ENCODE measurements at places on chromosomes 16 and 17.

- no peak for DNase-seq
Observed at GRCh38 chr17:10610884-10611283, 46.2 kb downstream of the MYH3 start.

DNA sequence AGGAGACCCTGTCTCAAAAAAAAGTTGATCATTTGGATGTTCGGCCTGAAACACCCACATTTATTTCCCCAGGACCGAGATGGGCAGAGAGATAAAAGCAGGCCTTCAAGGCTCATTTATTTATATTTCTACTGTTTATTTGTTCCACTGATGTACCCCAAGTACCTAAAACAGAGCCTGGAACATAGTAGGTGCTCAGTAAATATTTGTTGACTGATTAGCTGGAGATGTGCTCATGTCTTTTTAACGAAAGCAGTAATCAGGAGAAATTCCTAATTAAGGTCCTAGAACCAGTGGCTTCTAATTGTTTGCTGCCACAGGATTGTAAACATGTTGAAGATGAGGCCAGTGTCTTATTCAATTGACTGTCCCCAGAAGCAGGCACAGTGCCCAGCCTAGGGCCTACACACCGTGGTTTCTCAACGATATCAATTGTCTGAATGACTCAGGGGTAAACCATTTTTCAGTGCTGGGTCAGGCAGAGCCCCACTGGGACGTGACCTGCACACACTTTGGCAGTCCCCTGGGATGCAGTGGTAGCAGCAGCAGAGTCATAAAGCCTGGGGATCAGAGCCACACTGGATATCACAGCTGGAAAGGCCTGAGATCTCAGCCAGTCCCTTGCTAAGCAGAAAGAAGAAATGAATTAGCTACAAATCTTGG lies 34.8 kb downstream of the SOST start:
- no peak for DNase-seq

GRCh38 chr17:77425791-77426641 lies 285.2 kb downstream of the SEC14L1 start:
- DNase-seq: no peak

DNA sequence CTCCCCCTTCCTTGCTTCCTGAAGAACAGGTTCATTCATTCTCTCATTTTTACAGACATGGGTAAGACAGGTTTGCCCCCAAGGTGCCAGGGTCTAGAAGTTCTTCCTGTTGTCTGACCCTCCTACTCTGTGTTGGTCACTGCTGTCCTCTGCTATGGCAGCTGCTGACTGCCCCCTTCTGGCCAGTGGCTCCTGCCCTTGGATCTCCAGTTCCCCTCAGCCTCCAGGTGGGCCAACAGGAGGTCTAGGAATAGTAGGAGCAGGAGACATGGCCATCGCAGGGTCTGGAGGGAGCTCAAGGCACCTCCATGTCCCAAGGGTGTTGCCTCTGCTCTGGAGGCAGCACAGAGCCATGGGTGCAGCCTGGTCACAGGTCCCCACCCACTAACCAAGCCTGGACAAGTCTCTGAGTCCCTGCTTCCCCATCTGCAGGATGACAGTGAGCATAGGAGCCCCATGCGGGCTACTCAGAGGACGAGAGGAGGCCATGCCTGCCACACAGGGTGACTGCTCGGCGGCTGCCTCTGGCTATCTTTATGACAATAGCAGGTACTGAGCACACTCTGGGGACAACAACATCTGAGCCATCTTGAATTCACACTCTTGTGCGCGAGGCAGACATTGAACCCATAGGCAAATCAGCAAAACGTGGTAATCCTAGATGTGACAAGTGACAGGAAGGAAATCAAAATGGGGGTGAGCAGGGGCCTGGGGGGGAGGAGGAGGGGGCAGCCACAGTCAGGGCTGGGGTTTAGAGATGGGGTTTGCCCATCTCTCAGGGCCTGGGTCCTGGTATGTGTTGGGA lies 27.0 kb upstream of the NXPH3 start:
- no peak for DNase-seq

- no peak for DNase-seq
Observed at GRCh38 chr16:77579351-77579891, 142.9 kb upstream of the NUDT7 start.

DNA sequence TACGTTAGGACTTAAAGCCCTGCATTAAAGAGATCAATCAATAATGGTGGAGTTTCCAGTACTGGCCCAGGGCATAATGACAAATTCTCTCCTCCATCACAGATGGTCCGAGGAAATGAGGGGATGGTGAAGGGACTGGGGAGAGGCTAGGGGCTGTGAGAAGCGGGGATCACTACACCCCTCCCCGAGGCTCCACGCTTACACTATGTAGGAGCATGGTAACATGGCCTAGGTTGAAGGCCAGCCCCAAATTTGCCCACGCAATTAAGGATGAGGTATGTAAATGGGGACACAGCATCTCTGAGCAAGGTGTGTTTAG lies 8.0 kb upstream of the AKTIP start:
- no peak for DNase-seq

GRCh38 chr16:3321816-3322215 lies 16.5 kb downstream of the ZNF75A start:
- DNase-seq: no peak

DNA sequence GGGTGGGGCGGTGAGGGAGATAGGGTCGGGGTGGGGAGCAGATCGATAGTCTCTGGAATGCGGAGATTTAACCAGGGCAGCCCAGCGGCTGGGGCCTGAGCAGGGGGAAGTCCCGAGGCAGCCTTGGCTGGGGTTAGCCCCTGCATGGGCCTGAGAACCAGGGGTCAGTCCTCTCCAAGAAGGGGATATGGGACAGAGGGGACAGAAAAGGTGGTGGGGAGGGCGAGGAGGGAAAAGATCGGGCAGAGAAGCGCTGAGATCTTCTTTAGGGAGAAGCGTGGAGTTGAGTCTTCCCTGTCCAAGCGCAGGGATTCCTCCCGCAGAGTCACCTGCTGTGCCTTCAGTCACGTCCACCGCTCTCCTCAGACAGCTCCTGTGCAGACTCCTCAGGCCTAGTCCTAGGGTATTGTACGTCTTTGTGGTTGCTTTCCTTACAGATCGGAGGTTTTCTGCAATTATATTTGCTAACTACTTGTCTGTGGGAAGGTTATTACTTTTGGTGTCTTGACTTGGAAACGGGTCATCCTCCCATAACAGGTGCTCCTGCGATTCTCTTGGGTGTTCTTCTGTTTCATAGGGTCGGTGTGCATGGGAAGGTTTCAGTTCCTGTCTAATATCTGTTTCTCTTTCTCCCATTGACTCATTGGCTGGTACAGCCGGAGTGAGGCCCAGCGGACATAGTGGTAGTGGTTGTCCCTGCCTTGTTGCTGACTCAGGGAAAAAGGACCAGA lies 952 bp downstream of the CD300A start:
- DNase-seq: no peak

- DNase-seq: no peak
Observed at GRCh38 chr17:71052971-71053370, 883.6 kb downstream of the KCNJ2 start.

DNA sequence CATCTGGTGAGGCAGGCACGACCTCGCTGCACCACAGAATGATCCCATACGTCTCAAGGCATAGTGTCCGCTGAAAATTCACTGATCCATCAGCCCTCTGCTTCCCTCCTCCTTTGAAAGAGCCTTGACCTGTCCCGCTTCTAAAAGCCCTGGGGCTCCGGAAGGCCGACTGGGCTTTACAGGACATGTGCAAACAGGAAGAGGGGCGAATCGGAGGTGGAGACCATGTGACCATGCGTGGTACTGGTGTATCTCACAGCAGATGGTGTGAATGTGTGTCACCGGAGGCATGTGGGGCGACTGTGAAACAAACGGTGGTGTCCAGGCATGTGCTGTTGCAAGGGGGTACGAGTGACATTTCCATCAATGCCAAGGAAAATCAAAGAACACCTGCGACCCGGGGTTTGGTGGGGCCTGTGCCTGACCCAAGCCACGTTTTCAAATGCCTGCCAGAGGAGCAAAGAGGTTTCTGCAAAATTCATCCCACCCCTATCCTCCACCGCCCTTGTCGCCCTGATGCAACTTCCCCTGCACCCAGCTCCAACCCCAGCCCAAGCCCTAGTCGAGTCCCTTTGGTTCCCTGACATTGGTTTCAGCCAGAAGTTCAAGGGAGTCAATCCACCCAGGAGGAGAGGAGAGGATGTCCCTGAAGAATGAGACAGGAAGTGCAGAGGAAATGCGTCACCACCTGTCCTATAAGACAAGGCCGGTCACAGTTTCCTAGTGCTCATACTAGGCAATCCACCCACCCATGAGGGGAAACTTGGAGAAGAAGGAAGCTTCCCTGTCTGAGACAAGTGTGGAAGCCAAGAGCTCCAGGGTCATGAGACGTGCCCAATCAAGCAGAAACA lies 5.9 kb upstream of the KCNJ18 start:
- no peak for DNase-seq

DNA sequence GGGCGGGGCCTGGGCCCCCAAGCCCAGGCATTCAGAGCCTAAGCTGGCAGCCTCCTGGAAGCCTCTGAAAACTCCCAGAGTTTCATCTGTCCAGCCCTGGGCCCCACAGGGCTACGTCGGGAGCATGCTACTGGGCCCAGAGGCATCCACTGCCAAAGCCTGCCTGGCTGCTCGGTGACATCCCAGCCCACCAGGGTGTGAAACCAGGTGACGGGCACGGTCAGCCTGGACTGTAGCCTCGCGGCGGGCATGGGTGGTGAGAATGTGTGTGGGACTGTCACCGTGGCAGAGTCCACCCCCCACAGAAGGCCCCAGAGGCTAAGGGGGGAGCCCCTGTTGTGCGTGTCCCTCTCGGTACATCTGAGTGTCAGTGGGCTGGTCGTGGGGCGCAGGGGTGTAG lies 25.6 kb upstream of the AATK start:
- no peak for DNase-seq

DNA sequence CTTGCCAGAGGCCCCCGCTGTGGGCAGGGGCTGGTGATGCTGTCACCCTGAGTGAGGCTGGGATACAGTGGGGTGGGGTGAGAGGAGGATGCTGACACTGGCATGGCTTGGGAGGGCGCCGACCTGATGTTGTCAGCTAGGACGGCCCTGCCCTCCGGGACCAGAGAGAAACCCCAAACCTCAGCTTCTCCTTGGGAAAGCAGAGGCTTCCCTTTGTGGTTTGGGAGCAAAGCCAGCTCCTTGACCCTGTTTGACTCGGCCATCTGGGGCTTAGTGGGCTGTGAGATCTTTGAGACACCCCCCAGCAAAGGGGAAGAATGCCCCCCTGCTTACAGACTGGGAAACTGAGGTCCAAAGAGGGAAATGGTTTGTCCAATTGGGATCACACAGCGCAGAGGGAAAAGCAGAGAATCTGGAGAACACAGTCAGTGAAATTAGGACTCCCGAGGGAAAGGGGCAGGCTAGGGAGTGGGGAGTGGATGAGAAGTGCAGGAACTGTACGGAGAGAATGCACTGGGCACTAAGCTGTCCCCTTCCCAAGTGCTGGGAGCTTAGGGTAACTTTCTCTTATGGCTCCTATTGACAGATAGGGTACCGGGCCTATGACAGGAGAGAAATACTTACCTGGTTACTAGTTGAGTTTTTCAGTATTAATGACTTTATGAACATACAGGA lies 40.7 kb upstream of the DLX4 start:
- DNase-seq: no peak

- DNase-seq: no peak
Observed at GRCh38 chr17:51014129-51014528, 106.5 kb downstream of the SPAG9 start.

GRCh38 chr16:67885545-67885944 lies 860 bp downstream of the NRN1L start:
- DNase-seq: no peak

GRCh38 chr17:37050920-37051319 lies 102.2 kb downstream of the AATF start:
- no peak for DNase-seq

DNA sequence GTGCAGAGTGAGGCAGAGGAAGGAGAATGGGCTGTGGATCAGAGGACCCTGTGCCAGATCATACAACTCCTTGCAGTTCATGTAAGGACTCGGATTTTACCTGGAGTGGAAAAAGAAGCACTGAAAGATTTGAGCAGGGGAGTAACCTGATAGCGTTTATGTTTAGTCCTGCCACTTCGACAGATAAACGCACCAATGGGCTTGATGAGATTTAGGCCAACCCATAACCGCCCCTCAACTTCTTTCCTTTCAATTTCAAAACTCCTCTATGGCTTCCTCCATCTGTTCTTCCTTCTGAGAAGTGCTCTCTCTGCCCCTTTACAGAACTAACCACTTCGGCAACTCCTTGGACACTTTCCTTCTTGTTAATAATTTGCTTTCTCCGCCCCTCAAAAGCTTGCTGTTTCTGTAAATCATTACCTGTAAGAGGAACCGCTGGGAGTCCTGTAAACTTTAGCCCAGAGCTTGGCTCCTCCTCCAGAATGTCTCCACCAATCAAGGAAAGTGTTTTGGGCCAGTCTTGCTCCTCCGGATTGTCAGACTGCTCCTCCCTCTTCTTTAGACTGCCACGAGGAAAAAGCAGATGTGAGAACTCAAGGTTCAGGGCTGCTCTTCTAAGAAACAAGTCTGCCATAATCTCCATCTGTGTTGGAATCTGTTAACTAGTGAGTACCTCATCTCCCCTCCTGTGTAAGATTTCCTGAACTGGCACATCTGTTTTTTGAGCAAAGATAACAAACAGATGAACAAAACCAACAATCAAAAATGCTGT lies at the start of gene ACSM3:
Gene ACSM3, plus strand, starts transcription at position 554 of the 772 bp plus-strand sequence. CDS start 6,021 bp downstream, outside the sequence.
- peak; percentile 80 for DNase-seq

DNA sequence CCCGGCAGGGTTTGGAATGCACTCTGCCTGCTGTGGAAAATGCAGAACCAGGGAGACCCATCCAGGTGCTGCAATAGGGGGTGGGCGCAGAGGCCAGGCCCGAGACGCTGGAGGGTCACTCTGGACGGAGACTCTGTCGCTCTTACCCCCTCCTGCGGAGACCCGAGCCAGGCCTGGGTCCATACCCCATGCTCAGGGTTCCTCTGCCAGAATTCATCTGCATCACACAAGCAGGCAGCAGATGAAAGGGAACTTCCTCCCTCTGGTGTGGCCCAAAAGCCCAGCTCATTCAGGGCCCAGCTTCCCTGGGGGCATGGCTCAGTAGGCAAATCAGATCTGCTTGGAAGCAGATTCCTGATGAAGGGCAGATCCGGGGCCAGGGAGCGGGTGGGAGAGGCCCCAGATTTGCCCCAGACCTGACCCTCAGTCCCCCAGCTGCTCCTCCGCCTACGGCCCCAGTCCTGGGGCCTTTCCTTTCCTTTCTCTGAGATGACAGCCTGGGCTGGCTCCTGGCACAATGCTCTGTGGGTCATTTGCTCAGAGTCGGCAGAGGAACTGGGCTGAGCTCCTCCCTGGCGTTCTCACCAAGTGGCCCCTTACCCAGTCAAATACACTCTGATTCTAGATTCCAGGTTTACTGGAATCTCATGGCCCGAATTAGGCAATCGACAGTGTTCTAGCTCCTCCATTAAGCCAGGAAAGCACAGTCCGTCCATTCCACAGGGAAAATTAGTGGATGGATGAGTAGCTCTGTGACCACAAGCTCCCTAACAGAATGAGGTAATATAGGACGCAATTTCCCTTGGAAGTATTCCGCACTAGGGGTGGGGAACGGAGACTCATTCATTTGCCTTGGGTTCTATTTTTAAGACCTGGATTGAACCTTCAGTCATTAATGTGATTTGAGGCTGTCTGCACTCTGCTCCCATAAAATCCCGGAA lies 19.1 kb upstream of the RASD1 start:
- DNase-seq: no peak

- no peak for DNase-seq
Observed at GRCh38 chr16:82625066-82625968, 1.5 kb upstream of the CDH13 start.
